ENCODE measurements at places on chromosomes 2 and 18.

DNA sequence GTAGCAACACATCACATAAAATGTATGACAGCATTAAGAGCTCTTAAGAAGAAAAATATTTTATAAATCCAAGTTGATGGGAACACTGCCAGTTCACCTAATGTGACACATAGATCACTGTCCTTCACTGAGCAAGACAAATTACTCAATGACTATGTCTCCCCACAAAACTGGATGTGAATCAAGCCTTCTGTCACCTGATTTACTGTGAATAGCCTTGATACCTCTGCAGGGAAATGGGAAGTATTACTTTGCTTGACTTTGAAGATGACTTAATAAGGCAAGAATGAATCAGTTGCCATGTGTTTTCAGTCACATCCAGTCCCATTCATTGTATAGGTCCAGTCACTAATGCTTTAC is 94.6 kb downstream of the NYAP2 start:
- DNase-seq: no peak

- no peak for DNase-seq
Measured at GRCh38 chr18:64019922-64020756, 50.3 kb downstream of the SERPINB8 start.

- DNase-seq: no peak
Measured at GRCh38 chr2:10579441-10579840, 110.3 kb downstream of the NOL10 start.

- DNase-seq: no peak
Measured at GRCh38 chr2:24912523-24912922, 7.5 kb downstream of the ADCY3 start.

DNA sequence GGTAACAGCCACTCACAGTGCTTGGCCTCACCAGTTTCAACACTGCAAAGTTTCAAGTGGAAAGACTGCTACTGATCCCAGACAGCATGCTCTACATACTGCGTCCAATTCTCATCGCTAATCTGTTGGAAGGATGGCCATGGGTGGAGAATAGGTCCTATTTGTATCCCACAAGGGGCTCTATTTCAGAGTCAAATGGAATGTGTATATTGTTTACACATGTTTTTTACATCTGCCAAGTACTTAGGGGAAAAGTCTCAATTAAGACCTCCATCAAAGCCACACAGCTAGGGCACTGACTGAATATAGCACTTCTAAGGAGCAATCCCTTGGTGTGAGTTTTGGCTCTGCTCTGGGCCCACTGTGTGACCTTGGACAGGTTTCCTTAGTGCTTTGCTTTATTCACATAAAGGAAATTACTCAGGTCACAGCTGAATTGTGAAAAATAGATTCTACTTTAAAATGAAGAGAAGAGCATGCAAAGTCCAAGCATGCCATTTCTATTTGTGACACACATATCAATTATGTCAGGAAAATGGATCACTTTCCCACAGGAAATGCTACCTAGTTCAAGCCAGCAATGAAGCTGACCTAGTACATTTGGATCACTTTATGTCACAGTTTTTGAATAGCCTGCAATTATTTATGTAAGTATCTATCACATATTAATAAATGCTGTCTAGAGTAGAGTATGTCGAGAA is 112.9 kb upstream of the STK17B start:
- DNase-seq: no peak

- DNase-seq: peak; percentile 40
Measured at GRCh38 chr18:32018331-32019250, at the start of gene RNF125. RNF125 (plus strand) TSS chr18:32018825; CDS start chr18:32018864, 39 bp downstream.

DNA sequence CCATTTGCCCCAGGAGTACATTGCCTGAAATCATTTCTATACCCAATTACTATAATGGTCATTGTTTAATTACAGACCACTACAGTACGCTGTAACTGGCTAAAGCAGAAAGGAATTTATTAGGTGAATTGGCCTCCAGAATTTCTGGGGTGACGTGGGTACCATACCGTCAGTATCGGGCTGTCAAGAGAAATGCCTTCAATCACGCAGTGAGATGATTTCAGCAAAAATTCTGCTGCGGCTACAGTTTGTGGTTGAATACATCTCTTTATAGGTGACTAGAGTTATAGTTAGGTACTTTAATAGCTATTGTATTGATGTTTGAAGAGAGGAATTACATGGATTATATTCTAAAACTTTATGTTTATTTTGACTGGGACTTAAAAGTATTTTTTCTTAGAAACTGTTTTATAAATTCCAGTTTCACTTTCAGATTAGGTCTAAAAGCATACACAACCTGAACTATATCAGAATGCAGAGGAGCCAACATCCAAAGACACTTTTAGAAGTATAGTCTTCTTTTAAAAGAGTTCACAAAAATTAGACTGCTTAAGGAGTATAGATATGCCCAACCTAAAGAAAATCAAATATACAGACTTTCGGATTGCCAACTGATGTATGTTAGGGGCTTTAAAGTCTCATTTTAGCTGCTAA is 128.4 kb downstream of the TTC27 start:
- no peak for DNase-seq

GRCh38 chr18:47986620-47987387 is 56.3 kb upstream of the SMAD2 start:
- DNase-seq: no peak

GRCh38 chr2:27150639-27151230 is 1.9 kb downstream of the TCF23 start:
- no peak for DNase-seq

- DNase-seq: no peak
Measured at GRCh38 chr2:219709331-219709761, 81.9 kb downstream of the SLC4A3 start.

DNA sequence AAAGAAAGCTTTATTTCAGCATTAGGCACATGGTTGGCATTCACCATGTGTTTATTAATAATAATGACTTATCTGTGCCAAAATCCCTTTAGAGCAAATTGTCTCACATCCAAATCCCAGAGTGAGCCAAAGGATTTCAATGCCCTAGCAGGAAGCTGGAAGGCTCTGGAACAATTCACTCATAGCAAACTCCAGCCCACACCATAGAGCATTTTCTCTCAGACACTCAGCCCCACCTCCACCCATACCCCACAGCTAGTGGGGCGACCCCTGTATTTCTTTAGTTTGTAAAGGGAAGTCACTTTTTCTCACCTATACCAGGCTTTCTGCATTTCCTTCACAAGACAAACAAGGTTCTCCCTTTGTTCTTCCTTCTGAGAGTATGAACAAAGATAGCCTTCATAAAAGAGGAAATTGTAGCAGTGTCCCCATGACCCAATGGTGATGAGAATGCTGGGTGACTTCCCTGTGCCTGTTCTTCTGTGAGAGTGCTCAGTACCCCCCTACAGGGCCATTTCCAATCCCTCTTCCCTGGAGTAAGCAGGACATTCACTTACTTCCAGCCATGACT is 100.1 kb upstream of the APCDD1 start:
- DNase-seq: no peak

- DNase-seq: no peak
Measured at GRCh38 chr2:171564463-171564862, 42.2 kb downstream of the CYBRD1 start.

GRCh38 chr2:158499383-158499782 is 42.6 kb downstream of the PKP4 start:
- DNase-seq: no peak

DNA sequence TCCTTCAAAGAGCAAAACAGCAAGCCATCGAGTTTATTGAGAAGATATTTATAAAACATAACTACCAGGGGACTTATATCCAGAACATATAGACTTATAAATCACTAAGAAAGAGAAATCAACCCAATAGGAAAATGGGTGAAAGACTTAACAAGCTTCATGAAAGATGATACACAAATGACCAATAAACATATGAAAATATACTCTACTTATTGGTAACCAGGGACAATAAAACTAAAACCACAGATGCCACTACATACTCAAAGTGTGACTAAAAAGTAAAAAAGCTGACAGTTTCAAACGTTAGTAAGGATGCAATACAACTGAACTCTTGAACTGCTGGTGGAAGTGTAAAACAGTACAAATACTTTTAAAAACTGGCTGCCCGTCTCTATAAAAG is 154.3 kb downstream of the TMEM163 start:
- DNase-seq: no peak

DNA sequence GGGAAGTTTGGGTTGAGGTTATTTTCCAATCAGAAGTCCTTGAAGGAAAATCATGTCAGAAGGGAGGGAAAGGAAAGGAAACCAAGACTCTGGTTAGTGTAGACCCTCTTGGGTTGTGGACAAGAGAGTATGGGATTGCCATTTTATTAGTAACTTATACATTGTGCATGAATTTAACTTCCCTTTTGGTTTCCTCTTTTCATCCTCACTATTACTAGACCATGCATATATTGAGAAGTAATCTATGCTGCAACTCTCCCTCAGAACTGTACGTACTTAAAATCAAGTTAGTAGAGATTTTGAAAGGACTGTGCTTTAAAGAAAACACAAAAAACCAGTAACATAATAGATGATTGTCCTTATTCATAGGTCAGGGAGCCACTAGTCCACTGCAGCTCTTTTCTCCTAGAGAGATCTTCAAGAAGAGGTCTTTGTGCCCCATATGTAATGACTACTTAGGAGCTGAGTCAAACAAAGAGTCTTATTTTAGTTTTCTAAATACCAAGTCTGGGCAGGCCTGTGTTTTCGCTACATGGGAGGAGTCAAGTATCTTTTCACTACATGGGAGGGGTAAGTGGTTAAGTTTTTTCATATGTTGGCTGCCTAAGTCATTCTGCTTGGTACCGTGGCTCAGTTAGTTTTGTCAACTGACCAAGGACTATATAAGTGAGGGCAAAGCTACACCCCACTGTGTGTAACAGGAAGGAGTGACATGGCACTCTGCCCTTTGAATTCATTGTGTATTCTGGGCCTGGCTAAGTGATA is 25.2 kb upstream of the FAM117B start:
- no peak for DNase-seq

DNA sequence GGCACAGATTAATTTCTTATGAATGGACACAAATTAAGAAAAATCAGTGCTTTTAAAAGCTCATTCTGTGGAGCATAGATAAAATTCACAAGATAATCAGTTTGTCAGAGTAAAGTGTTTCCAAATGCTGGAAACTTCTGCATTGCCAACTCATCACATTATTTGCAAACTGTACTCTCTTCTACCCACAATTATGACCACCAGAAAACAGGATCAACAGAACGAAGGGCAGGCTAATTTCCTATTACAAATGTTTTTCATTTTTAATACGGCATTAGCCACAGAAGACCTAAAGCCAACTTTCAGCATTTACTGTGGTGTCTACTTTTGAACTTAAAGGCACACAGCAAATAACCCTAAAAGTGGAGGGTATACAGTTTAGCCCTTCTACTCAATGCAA is 6.0 kb downstream of the IRS1 start:
- DNase-seq: no peak

DNA sequence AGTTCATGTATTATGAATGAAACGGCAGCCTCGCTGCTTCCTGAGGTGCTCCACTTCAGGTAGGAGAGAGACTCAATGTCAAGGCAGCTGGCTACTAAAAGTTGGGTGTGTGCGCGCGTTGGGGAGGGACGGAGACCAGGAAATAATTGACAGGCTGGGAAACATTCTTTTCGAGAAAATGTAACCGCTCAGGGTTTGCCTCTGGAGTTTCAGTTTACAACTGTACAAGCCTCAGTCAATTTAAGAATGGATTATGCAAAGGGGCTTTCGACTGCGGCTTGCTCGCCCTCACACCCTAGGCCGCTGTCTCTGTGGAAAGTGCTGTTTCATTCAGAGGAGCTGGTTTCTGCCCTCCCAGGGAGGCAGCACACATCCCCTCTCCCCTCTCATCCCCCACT is 4.4 kb upstream of the SPRED2 start:
- no peak for DNase-seq

- DNase-seq: no peak
Measured at GRCh38 chr18:10170375-10170774, 256.6 kb downstream of the VAPA start.

- DNase-seq: no peak
Measured at GRCh38 chr2:217993817-217994463, 8.9 kb downstream of the TNS1 start.

GRCh38 chr2:235829726-235830125 is 335.9 kb downstream of the AGAP1 start:
- DNase-seq: no peak

- DNase-seq: no peak
Measured at GRCh38 chr2:118050974-118051373, 37.1 kb upstream of the CCDC93 start.

GRCh38 chr2:72727356-72727755 is 98.5 kb downstream of the EXOC6B start:
- no peak for DNase-seq

GRCh38 chr2:216604458-216604857 is 28.8 kb upstream of the IGFBP2 start:
- no peak for DNase-seq

DNA sequence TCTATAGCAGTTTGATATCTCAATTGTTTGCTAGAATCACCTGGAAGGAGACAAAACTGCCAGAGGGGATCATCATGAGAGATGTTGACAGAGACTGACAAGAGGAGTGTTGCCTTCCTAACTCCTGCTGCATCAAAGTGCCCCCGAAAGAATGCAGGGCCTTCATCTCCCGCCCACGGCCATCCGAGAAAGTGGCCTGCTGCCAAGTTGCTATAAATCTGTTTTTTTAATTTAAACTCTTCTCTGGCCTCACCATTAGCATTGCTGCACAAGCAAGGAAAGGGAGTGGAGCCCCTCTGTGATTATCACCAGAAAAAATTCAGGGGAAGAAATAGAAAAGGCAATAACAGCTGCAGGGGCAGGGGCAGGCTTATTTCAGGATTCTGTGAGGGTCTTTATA is 238.1 kb upstream of the EPHA4 start:
- DNase-seq: no peak

DNA sequence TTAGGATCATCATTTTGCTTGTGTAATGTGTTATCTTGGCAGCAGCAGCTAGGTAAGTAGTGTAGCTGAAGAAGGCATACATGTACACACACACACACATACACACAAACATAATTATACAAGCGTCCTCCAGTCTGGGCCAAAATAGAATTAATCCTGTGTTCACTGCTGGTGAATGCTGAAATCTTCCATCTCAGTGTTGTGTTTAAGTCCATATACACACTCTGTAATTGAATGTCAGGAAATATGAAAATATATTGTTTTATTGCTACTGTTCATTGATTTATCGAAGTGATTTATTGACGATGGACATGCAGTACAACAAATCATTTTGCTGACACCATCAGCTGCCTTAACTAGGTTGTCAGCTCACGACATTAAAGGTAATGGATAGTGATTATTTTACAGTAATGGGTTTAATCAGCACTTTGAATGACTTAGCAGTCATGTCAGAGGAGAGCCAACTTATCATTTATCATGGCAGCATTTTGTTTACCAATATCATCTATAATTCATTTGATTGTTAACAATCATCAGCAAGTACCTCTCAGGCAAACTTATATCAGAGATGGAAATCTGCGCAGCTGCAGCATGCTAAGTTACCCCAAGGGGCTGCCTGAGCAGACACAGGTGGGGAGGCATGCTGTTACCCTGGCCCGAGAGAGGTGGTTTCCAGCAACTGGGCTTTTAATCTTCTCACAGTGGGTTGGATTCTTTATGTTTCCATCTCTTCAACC is 83.7 kb upstream of the FSHR start:
- DNase-seq: no peak
